ENCODE measurements at places on chromosomes 2 and 18. TPM values are rescaled to one million over a fixed set of nuclear protein-coding genes. Genes with fewer than 3 reads are reported as not detected.

GALNT5 gene
- total RNA-seq: 2.6 TPM

MAPK4 gene
- 10.6 TPM for total RNA-seq

GRCh38 chr2:96204836-96205624 lies 3.6 kb downstream of the STARD7 start:
- no peak for DNase-seq
- H3K4me1 ChIP-seq: peaks cover 12% of the 10 kb centered on the region
- H3K27ac ChIP-seq: peak overlapping the region; percentile 20
- no peak overlapping the region for H3K4me3 ChIP-seq
- H3K36me3 ChIP-seq: no peaks in the 10 kb centered on the region

GRCh38 chr2:20135631-20136050 lies 84.2 kb upstream of the LAPTM4A start:
- no peaks in the 10 kb centered on the region for H3K4me1 ChIP-seq
- no peaks in the 10 kb centered on the region for H3K27me3 ChIP-seq
- H3K4me3 ChIP-seq: no peak overlapping the region
- no peaks in the 10 kb centered on the region for H3K36me3 ChIP-seq
- H3K27ac ChIP-seq: no peak overlapping the region
- peak; percentile 68 for DNase-seq

EFR3B gene
- 1.6 TPM for total RNA-seq

- no peak overlapping the region for H3K4me3 ChIP-seq
- no peaks in the 10 kb centered on the region for H3K36me3 ChIP-seq
- H3K27me3 ChIP-seq: no peaks in the 10 kb centered on the region
- H3K27ac ChIP-seq: no peak overlapping the region
Observed at GRCh38 chr18:60982329-60982695, 350.9 kb upstream of the CDH20 start.

FEV gene
- 25.9 TPM for total RNA-seq

DNA sequence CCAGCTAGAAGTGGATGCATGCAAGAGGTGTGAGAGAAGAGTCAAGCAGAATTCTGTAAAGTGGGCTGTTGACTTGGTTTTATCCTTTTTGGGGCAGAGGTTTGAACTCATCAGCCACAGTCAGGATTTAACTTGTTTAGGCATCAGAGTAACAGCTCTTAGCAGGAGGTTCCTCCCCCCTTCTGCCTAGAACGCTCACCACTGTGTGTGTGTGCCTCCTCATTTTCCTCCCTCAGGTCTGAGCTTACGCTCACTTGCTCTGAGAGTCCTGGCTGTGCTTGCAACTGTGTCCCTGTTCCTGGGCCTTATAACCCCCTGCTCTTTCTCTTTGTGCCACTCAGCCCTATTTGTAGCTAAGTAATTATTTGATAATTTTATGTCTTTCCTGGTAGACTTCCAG lies 167.9 kb downstream of the TMEM182 start:
- H3K36me3 ChIP-seq: no peaks in the 10 kb centered on the region
- no peak overlapping the region for H3K4me3 ChIP-seq
- H3K27ac ChIP-seq: no peak overlapping the region
- no peaks in the 10 kb centered on the region for H3K4me1 ChIP-seq
- H3K27me3 ChIP-seq: no peaks in the 10 kb centered on the region

- H3K36me3 ChIP-seq: no peaks in the 10 kb centered on the region
- no peaks in the 10 kb centered on the region for H3K4me1 ChIP-seq
- no peak overlapping the region for H3K4me3 ChIP-seq
- H3K27me3 ChIP-seq: no peaks in the 10 kb centered on the region
Observed at GRCh38 chr2:172053486-172053885, 31.8 kb upstream of the DLX1 start.

GRCh38 chr2:198144660-198145059 lies 340.3 kb downstream of the PLCL1 start:
- no peaks in the 10 kb centered on the region for H3K36me3 ChIP-seq
- DNase-seq: no peak
- H3K27ac ChIP-seq: no peak overlapping the region
- H3K4me3 ChIP-seq: no peak overlapping the region
- no peaks in the 10 kb centered on the region for H3K27me3 ChIP-seq

- no peaks in the 10 kb centered on the region for H3K36me3 ChIP-seq
- no peak overlapping the region for H3K27ac ChIP-seq
- H3K27me3 ChIP-seq: no peaks in the 10 kb centered on the region
- H3K4me1 ChIP-seq: no peaks in the 10 kb centered on the region
Observed at GRCh38 chr2:125125902-125126301, 1100.8 kb downstream of the CNTNAP5 start.

DNA sequence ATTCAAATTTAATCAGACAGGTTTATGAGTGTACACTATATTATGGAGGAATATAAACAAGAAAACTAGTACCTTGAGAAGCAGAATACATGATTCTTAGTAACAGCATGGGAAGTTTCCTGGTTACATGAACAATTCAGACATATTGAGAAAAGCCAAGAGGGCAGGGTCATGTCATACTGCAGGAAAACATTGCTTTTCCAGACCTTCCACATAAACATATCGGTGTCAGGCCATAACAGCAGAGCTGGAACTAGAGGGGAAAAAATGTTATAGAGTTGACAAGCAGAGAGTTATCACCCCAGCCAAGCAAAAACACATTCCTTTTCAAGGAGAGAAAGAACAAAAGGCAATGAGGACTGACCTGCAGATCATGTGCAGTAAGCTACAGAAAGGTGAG lies 74.7 kb upstream of the ZNF236 start:
- no peaks in the 10 kb centered on the region for H3K4me1 ChIP-seq
- H3K27ac ChIP-seq: no peak overlapping the region
- no peak overlapping the region for H3K4me3 ChIP-seq

ARHGAP15 gene
- total RNA-seq: 0.41 TPM

TCF7L1 gene
- total RNA-seq: 7.0 TPM

GRCh38 chr18:32393407-32393806 lies 77.3 kb downstream of the GAREM1 start:
- no peaks in the 10 kb centered on the region for H3K36me3 ChIP-seq
- no peaks in the 10 kb centered on the region for H3K4me1 ChIP-seq
- no peak for DNase-seq
- no peak overlapping the region for H3K27ac ChIP-seq
- H3K27me3 ChIP-seq: no peaks in the 10 kb centered on the region
- H3K4me3 ChIP-seq: no peak overlapping the region

DNA sequence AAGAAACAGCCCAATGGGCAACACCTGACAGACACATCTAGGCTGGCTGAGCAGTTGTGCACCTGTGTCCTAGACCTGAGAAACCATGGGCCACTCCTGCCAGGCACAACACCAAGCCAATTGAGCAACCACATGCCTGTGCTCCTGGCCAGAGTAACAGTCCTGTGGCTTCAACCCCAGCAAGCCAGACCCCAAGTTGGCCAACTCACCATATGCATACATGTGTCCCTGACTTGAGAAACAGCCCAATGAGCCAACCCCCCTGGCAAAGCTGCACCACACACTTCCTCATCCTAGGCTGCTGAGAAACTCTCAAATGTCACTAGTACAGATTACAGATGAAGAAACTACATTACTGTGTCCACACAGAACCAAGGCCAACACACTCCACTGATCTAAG lies 36.6 kb downstream of the USP34 start:
- H3K36me3 ChIP-seq: no peaks in the 10 kb centered on the region
- no peak overlapping the region for H3K27ac ChIP-seq
- DNase-seq: no peak
- no peaks in the 10 kb centered on the region for H3K4me1 ChIP-seq
- H3K4me3 ChIP-seq: no peak overlapping the region

DNA sequence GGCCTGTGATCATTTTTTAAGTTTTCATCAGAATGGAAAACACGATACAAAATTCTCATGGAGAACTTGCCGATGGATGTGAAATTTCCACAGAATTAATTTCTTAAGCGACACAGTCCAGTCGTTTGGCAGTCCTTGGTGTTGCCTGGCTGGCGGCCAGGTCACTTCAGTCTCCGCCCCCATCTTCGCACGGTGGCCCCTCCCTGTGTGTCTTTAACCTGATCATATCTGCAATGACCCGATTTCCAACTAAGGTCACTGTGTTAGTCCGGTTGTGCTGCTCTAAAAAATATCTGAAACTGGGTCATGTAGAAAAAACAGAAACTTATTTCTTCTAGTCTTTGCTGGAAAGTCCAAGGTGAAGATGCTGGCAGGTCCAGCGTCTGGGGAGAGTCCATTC lies 44.5 kb upstream of the COPS8 start:
- no peak overlapping the region for H3K4me3 ChIP-seq
- H3K27ac ChIP-seq: no peak overlapping the region
- DNase-seq: no peak
- no peaks in the 10 kb centered on the region for H3K27me3 ChIP-seq
